ENCODE measurements at places on chromosomes 6 and 20.

DNA sequence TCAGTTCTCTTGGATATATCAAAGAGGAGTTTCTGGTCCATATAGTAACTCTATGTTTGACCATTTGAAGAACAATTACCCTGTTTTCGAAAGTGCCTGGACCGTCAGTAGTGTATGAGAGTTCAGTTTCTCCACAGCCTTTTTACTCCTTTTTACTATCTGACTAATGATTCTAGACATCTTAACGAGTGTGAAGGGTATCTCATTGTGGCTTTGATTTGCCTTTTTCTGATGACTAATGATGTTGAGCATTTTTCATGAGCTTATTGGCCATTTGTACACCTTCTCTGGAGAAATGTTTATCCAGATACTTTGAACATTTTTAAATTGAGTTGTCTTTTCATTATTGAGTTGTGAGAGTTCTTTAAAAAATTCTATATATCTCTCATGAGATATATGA lies 114.9 kb upstream of the ATXN1 start:
- DNase-seq = no peak

DNA sequence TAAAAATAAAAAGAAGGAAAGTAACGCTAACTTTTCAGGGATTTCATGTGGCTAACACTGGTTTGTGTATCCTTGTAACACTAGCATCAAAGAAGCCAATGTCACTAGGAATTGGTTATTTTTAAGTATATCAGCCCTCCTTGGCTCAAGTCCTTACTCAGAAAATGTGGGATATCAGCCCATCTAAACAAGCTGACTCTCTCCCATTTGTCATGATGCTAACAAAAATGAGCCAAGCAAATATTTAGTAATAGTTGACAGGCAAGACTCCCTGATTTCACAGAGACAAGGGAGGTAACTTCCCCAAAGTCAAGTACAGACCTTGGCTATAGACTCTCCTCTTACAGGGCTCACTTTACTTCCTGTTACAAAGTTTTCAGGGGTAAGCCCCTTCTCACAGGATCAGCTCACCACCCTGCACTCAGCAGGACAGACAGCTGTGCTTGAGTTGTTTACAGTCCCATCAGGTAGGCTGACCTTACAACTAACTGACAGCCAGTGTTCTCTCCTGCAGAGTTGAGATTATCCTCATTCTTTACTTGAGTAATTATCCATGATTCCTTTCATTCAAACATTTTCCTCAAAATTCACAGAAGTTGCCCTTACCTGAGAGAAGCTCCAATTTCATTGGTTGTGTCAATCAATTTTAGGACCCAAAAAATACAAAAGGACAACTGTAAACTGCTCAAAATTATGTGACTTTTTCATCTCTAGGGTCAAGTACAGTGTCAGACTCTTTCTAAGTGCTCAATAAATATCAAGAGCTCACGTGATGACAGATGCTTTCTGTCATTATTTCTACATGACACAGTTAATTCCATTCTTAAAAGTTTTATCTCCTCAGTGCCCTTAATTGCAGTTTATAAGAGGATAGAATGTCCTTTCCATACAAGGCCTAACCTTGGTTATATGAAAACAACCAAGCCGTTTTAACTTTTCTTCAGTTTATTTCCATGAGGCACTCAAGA lies 38.1 kb upstream of the BMP5 start:
- no peak for DNase-seq

GRCh38 chr6:138278326-138278725 lies 60.0 kb upstream of the PBOV1 start:
- DNase-seq = peak; percentile 20

- no peak for DNase-seq
Measured at GRCh38 chr6:137673603-137674002, 179.4 kb upstream of the OLIG3 start.

GRCh38 chr20:22207280-22207679 lies 377.1 kb downstream of the FOXA2 start:
- no peak for DNase-seq

- no peak for DNase-seq
Measured at GRCh38 chr6:47917202-47917601, 135.4 kb downstream of the OPN5 start.

DNA sequence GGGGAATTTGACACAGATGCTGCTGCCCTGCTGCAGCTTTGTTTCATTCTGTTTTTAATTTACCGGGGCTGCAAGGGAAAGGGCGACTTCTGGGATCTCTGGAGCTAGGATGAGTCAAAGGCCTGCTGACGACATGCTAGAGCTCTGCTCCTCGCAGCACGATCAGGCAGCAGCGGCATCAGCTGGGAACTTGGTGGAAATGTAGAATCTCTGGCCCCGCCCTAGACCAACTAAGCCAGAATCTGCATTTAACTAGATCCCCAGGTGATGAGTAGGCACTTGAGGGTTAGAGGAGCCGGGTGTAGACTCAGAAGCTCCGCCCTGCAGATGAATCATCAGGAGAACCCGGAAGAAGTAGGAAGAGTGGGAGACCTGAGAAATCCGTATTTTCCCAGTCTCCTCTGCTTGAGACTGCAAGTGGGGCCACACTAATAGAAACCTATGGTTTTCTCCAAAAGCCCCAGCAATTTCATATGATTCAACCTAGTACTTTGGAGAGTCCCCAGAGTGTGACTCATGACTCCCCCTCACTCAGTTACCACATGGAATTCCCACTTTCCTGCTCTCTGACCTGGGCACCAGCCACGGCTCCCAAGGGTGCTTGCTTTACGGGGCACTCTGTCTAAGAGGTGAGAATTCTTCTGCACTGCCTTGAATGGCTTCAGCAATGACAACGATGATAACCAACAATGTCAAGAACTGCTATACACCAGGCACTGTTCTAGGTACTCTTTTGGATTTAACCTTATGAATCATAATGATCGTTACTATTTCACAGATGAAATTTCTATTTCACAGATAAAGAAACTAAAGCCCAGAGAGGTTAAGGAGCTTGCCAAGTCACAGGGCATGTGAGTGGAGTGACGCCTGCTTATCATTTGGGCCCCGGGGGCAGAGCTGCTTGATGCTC lies 18.1 kb downstream of the TUBB2B start:
- no peak for DNase-seq

GRCh38 chr20:43746344-43747137 lies 19.7 kb upstream of the GTSF1L start:
- no peak for DNase-seq

DNA sequence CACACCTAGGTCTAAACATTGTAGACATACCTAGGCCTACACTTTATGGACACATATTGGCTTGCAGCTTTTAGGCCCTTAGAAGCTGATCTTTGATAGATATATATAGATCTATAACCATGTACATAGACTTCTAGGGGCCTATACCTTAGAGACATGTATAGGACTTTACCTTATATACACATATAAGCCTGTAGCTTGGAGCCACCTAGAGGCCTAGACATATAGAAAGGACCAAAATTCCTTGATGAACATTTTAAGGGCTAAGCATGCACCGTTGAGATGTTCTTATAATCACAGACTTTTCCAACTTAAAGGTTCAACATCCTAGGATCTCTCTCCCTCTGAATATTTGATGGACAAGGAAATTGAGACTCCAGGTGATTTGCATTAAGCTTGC lies 371.7 kb upstream of the SASH1 start:
- DNase-seq = no peak

DNA sequence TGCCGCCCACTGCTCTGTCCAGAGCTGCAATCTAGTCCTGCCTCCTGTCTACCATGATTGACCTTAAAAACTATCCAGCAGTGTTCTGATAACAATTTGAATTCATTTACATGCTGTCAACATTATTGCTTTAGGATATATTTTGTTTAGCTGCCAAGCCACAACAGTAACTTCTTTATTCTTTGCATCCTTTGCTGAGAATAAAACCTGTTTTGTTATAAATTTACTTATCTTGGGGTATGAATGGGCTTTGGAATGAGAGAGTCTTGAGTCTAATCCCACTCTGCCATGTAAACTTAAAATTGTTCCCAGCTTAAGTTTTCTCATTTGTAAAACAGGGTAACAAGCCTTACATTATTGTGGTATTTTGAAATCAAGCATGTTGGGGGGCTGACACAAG lies 116.4 kb downstream of the FLRT3 start:
- DNase-seq = no peak

DNA sequence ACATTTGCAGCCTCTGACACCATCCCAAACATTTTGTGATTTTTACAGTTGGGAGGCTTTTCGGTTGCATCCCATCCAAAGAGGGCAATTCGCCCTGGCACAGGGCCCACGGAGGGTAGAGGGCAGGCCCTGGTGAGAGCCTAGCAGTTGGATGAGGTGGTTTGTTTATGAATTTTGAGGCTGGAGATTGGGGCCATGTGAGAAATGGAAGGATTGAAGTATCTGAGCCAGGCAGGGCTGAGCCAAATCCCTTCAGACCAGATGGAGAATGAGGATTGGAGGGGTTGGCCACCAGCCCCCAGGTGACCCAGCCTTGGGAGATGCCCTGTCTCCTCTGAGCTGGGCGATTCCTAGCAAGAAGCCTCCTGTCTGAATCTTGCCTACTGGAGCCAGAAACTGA lies 52.6 kb upstream of the CCDC167 start:
- DNase-seq = no peak

- DNase-seq = peak; percentile 89
Measured at GRCh38 chr20:37270576-37271420, 9.2 kb upstream of the GHRH start.

- DNase-seq = no peak
Measured at GRCh38 chr6:132933090-132933489, 118.7 kb downstream of the RPS12 start.

DNA sequence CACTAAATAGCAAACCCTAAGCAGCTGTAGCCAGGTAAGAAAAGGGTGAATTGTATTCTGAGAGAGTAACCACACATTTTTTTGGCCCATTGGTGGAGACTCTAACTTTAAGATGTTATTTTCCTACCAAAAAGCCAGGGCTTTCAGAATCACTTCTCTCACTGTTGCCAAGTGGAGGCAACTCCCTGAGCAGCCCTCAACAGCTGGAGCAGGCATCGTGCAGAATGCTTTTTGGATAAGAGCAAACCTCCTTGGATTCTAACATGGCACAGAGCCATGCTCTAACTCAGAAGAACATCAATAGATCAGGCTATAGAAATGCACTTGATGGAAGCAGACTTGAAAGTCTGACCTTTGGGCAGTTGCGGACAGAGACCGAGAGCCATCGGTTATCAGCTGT lies 722.2 kb upstream of the CHD6 start:
- DNase-seq = no peak

GRCh38 chr20:41135187-41135887 lies 2.0 kb upstream of the PLCG1 start:
- peak; percentile 72 for DNase-seq

GRCh38 chr6:107618672-107619071 lies 128.8 kb downstream of the SOBP start:
- no peak for DNase-seq

- DNase-seq = no peak
Measured at GRCh38 chr6:144624716-144625115, 339.6 kb downstream of the UTRN start.

- DNase-seq = no peak
Measured at GRCh38 chr6:75438442-75439116, 55.0 kb downstream of the FILIP1 start.

- no peak for DNase-seq
Measured at GRCh38 chr6:37624121-37624520, 73.6 kb downstream of the MDGA1 start.

GRCh38 chr6:18317850-18318249 lies 53.5 kb upstream of the DEK start:
- DNase-seq = no peak

DNA sequence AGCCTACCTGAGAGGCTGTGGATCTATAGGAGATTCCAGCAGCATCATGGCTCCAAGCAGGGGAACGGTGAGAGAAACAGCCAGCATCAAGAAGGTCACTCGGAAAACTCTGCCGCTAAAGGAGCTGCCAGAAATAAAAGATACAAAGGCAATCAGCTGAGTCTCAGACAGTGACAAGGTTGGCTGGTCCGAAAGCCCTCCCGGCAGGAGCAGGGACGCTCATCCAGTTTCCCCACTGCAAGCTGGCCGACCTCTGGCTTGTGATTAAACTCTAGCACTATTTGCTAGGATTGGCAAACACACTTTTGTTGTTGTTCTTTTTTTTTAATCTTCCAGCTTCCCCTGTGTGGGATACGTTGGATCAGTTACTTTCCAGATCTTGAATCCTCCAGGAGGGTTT lies 8.7 kb downstream of the APMAP start:
- no peak for DNase-seq

DNA sequence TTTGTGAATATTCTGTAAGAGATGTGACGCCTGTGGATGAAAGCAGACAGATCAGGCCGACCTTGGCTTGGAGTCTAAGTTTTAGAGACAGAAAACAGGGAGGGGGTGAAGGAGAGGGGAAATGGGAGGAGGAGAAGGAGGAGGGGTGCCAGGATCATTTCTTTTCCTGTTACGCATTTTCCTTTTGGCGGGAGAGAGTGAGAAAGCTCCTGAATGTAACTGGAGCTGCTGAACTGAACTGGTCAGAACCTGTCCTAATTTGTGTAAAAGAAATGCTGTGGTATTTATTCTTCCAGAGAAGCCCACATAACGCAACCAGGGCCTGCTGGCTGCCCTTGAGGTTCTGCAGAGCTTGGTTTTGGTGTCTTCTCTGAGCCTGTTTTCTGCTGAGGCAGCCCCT lies 41.9 kb downstream of the UTRN start:
- no peak for DNase-seq

GRCh38 chr20:60352596-60352995 lies 394.4 kb downstream of the CDH26 start:
- no peak for DNase-seq

- no peak for DNase-seq
Measured at GRCh38 chr20:3655131-3655405, 8.1 kb downstream of the GFRA4 start.

DNA sequence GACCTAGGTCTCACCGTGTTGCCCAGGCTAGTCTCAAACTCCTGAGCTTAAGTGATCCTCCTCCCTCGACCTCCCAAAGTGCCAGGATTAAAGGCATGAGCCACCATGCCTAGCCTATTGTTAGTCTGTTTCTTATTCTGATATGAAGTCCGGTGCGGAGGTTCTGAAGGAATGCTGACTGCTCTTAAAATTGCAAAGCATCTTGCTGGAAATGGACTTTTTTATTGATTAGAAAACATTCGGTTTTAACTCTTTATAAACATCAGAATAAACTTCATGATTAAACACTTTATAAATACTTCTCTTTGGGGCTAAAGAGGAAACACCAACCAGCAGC lies 3.2 kb downstream of the TNFAIP3 start:
- no peak for DNase-seq

DNA sequence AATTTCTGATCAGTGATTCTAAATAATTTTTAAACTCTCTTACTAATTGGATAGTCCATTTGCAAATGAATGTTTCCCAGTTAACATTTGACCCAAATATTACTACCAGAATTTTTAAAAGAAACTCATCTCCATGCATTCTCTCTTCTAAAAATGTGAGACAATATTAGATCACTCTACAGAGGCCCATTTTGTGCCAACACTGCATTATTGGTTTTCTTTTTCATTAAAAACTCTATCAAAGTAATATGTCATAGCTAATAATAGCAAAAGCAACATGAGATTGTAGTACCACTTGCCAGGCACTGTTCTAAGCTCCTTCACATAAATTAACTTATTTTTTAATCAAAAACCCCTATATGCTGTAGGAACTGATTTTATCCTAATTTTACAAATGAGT lies 345.6 kb upstream of the PLCB4 start:
- DNase-seq = no peak

Data from KBM-7 (cell line).